ENCODE measurements at places on chromosomes 4 and X.

GRCh38 chrX:10628906-10629305, 8.5 kb upstream of the MID1 start:
- no peak for DNase-seq

GRCh38 chr4:113446019-113446418, 315.5 kb downstream of the CAMK2D start:
- DNase-seq: no peak

DNA sequence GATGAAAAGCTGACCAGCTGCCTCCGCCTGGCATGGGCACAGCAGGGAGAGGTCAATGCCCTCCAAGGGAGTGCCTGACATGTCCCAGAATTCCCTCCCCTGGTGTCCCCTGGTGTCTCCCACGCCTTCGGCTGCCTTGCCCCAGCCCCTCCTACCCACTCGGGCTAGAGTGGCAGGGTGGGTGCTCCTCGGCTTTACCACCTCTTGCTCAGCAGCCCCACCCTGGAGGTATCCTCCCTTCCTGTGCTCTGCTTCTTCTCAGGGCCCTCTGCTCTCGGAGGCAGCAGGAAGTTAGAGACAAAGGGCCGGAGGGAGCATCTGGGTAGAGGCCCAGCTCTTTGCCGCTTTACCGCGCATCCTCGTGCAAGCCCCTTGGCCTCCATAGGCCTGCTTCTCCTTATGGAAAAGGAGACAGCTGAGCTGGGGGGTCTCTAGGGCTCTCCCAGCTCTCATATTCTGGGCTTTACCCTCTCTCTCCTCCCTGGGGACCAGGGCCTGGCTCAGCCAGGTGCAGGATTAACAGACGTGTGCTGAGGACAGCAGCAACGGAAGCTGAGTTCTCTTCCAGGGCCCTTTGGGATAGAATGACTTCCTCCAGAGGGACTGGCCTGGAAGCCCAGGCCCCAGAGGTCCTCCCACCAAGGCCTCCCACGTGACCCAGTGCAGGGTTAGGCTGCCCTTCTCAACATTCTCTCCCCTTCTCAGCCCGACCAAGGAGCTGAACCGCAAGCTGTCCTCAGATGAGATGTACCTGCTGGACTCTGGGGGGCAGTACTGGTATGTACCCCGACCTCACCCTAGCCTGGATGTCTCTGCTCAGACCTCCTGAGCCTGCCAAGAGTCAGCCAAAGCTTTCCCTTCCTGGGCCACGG, 17.2 kb downstream of the XPNPEP2 start:
- DNase-seq: peak; percentile 44

GRCh38 chr4:87982036-87982435, 6.5 kb downstream of the SPP1 start:
- no peak for DNase-seq

- DNase-seq: no peak
Measured at GRCh38 chrX:317424-318067, 1.1 kb downstream of the GTPBP6 start.

GRCh38 chrX:132532913-132533312, 44.1 kb upstream of the MBNL3 start:
- DNase-seq: no peak

GRCh38 chr4:32142075-32142474, 1421.9 kb downstream of the PCDH7 start:
- no peak for DNase-seq

DNA sequence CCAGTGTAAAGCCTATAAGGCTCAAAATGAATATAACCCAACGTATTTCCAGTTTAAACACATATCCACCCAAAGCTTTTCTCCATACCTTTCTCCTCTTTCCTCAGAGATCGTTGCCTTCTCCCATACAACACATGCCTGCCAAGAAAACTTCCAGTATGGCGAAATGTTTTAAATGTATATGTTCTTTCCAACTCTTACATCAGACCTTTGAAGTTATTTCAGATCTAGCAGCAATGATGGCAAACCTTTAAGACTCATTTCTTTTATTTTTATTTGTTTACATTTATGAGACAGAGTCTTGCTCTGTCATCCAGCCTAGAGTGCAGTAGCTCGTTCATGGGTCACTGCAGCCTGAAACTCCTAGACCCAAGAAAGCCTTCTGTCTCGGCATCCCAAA, 265.4 kb downstream of the BMPR1B start:
- DNase-seq: no peak

DNA sequence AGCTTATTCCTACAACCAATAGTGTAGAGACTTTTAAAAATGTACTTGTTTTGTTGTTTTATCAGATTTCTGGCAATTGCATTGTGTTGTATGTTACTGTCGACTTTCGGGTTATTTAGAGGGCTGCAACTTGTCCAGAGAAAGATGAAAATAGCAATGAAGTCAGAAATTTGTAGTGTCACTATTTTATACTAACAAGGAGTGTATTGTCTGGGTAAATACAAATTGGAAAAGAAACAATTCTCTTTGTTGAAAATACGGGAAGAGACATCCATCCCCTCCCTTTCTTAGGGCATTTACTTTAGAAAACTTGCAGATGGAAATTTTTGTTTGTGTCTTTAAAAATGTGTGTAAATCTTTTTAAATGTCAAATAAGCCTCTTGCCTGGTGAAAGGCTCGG, 792.0 kb downstream of the PCDH18 start:
- no peak for DNase-seq

GRCh38 chr4:71184195-71184781, 154.5 kb upstream of the SLC4A4 start:
- DNase-seq: peak; percentile 54

GRCh38 chr4:108117418-108118182, 51.1 kb downstream of the LEF1 start:
- DNase-seq: no peak

- DNase-seq: no peak
Measured at GRCh38 chr4:6294705-6295421, 25.2 kb downstream of the WFS1 start.

GRCh38 chrX:116657071-116657470, 194.3 kb upstream of the CT83 start:
- no peak for DNase-seq

All from activated CD4-positive, alpha-beta memory T cell treated with anti-CD3 and anti-CD28 coated beads, Interleukin-2, amount 10 ng/mL, durations not matched to agents 7 days and 5 days (primary cell).